ENCODE measurements at places on chromosomes 2 and 18. TPM values are rescaled to one million over a fixed set of nuclear protein-coding genes. Genes with fewer than 3 reads are reported as not detected.

KIF5C gene
- 11.0 TPM for total RNA-seq

ATIC gene
- 57.6 TPM for total RNA-seq

CDH7 gene
- not detected for total RNA-seq

MOCOS gene
- total RNA-seq, result under 0.01 TPM

Measured in uterus (tissue), 4 donors.